ENCODE measurements at places on chromosomes 13 and 19.

- no peak for DNase-seq
These were observed 6.8 kb downstream of the TMED1 start for GRCh38 chr19:10828981-10829821.

DNA sequence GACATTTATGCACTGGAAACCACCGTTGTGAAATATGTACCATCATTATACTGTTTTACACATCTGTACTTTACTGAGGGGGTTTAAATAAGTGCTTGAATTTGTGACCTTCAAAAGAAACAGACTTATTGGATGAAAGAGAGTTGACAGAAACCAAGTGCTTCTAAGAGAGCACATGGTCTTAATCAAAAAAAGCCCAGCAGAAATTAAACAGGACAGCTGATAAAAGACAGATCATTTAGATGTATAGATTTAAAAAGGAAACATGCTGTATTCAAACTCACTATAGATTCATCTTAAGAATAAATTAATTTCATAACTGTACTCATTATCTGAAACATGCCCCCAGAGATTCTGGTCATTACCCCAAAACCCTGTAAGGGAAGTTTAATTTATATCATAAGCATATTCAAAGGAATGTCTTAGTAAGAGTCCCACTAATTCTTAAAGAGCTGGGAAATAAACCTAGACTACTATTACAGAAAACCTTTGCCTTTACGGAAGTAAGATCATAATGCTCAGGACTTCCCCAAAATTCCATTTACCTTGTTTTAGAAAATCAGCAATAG, 421.8 kb downstream of the DCT start:
- DNase-seq: no peak

GRCh38 chr13:45434556-45435371, 16.6 kb upstream of the SLC25A30 start:
- no peak for DNase-seq

- no peak for DNase-seq
These were observed 13.5 kb downstream of the BRSK1 start for GRCh38 chr19:55297267-55297666.

DNA sequence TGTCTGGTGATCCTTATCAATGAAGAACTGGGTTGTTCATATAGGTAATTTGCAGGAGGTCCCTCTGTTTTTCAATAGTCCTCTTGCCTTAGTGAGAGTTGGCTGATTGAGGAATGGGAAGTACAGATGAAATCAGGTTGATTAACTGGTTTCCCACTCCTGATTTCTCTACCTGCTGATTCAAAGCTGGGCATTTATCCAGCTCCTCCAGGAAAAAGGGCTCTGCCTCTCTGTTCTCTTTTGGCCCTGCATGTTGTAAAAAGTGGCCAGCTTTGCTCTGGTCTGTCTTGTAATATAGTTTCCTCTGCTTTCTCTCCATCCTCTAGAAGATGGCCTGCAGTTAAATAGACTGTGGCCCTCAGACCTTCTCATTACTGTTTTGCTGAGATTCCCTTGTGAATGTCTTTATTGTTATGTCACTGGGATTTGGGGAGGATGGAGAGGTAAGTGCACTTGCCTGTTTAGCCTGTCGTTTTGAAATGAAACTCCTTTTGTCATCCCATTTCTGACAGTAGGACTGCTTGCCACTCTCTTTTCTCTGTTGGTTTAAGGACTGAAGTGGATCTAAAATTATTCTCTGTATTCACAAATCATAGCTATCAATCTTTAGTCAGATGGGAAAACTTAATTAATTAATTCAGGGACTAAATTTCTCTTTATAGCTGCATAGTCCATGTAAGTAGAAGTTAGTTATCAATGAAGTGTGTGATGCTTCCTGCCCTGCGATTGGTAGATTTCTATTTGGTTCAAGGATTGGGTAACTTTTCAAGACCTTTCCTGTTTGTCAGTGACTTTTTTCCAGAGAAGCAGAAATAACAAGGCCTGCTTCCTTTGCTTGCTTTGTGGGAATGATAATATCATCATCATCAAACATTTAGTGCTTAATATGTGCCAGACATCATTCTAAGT, 28.5 kb downstream of the GARRE1 start:
- no peak for DNase-seq

GRCh38 chr13:66074018-66074615, 1156.0 kb downstream of the PCDH9 start:
- DNase-seq: no peak

- DNase-seq: no peak
These were observed 31.5 kb upstream of the PABPC3 start for GRCh38 chr13:25064396-25064795.

- no peak for DNase-seq
These were observed 99.0 kb downstream of the ZNF429 start for GRCh38 chr19:21604351-21604926.

DNA sequence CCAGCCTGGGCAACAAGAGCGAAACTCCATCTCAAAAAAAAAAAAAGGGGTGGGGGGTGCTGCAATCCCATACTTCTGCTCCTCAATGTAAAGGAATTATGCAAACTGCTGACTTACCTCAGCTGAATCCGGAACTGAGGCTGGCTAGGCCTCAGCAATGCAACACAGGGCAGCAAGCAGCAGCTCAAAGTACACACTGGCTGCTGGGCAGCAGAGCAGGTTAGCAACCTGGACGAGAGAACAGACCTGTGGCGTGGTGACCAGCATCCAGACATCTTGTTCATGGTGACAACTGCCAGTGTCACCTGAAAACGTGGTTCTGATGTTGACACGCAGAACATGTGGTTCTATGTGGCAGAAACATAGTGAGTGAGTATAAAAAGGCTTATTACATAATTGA, 28.1 kb downstream of the ZNF14 start:
- DNase-seq: no peak

DNA sequence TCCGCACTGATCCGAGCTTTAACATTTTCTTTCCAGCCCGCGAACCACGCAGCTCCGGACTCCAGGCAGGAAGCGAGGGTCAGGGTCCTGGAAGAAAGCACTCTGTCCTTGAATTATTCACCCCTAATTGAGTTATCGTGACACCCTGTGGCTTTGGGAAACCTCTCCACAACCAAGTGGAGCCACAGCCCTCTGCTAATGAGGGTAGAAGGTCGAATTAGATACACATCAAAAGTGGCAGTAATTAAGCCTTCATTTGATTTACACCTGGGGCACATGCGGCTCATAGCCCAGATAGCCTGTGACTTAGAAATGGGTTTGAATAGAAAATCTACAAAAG, 15.9 kb upstream of the RNF17 start:
- DNase-seq: no peak

- no peak for DNase-seq
These were observed 40.8 kb downstream of the CAPN12 start for GRCh38 chr19:38703509-38703908.

DNA sequence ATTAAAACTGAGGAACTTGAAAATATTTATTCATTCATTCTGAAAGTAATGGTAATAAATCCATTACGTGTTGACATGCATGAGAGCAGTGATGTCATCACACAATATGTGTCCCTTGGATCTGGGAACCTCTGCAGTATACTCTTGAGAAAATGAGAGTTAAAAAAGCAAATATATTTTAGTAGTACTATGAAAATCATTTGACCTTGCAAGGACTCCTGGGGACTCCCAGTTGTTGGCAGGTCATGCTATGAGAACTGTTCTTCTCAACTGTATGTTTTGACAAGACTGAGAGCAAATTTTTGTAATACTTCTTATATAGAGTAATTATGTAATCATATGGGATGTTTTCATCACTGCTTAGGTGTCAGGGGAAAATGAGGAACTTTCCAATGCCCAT, 249.4 kb downstream of the PCCA start:
- no peak for DNase-seq

DNA sequence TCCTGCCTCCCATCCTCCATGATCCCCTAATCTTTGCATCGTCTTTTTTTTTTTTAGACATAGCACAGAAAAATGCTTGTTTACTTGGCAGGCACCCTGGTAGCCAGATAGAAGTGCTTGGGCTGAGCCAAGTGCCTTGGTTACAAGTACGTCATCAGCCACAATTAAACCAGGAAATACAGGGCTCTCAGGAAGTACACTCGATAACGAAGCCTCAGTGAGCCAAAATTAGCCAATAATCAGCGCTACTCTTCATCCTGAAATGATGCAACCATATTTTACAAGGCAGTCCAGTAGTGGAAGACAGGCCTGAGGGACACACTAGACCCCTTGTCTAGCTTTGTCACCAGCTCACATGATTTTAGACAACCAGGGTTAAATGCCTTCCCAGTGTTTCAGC, 194.0 kb upstream of the NBEA start:
- DNase-seq: no peak

DNA sequence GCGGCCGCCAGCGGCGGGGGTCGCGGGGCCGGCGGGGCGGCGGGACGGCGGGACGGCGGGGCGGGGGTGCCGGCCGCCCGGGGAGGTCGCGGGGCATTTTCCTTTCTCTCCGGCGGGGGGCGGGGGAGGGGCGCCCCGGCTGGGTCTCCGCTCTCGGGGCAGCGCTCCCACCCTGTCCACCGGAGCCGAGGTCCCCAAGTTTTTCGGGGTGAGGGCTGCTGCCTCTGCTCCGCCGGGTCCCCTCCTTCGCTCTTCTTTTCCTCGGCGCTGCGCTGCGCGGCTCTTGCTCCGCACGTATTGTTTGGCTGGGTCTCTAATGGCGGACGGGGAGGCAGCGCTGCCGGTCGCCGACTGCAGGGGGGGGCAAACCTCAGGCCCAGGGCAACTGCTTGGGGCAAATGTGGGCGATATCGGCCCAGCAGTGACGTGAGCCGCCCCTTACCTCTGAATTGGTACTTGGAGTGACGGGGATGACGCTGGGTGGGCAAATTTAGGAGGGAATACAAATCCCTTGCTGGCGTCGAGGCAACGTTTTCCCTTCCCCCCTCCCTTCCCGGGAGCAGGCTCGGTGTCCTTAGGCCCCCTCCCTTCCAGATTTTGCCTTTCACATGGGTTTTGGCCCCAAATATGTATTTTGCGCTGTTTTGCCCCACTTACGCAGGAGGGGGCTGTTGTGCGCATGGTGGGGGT, 759 bp downstream of the ZMYM2 start:
- DNase-seq: peak; percentile 53

DNA sequence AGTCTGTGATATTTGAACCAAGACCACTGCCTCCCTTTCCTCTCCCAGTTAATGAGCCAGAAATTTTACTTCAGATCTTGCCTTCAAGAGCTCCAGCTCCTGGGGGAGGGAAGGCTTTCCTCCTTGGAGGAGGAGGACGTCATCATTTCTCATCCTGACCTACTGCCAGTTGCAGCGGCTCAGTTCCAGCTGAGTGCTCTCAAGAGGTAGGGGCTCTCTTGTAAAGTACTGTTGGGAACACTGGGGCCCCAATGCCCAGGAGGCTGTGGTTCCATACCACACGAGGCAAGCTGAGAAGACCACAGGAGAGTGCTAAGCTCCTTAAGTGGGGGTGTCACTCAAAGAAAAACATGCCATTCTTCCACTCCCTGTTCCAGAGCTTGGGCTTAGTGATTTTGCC, 36.2 kb downstream of the METTL21C start:
- no peak for DNase-seq

DNA sequence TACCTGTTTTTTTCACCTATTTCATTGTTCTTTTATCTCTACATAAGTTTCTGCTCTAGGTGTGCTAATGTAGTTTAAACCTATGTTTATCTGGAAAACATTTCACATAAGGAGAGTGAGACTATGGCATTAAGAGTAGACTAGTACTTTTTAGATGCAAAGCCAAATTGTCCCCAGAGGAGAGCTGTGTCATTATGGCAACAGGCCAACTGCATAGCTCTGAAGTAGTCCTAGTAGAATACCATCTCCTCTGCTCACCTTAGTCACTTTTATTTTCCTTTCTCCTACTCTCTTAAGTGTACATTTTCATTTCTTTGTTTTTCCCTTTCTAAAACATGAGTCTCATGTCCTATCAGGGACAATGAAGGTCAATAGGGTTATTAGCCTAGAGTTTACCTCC, 123.1 kb downstream of the ITGBL1 start:
- DNase-seq: no peak

DNA sequence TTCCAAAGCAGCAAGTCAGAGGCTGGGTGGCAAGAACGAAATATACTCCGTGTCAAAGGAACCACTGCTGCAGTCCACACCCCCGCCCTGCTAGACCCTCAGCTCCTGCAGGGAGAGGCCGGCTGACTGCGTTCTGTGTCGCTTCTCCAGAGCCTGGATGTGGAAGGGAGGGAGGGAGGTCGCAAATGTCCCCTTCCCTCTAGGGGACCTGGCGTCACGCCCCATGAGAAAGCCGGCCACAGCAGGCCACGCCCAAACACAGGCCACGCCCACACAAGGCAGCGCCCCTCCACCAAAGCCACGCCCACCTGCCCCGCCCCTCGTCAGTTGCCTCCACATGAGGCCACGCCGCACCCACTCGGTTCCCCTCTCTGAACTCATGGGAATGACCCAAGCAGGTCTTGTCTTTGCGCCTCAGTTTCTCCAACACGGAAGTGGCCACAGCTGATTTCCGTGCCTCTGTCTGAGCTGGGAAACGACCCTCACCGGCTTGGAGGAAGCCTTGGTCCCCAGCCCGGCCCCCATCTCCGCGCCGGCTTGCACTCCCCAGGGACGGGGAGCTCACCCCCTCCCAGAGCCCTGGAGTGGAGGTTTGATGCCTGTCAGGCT, 38.4 kb upstream of the TCF3 start:
- no peak for DNase-seq

GRCh38 chr13:21053231-21053630, 8.2 kb downstream of the LATS2 start:
- no peak for DNase-seq

GRCh38 chr19:52191951-52192350, 2.1 kb downstream of the PPP2R1A start:
- no peak for DNase-seq

- DNase-seq: no peak
These were observed 30.9 kb downstream of the RASA3 start for GRCh38 chr13:114101358-114102130.

- DNase-seq: no peak
These were observed 1081.9 kb downstream of the SLITRK1 start for GRCh38 chr13:82800391-82800790.

- no peak for DNase-seq
These were observed 1.1 kb downstream of the MPV17L2 start for GRCh38 chr19:18194181-18194530.

GRCh38 chr13:103168901-103169508, 102.8 kb upstream of the SLC10A2 start:
- no peak for DNase-seq

- DNase-seq: no peak
These were observed 692 bp downstream of the RGS9BP start for GRCh38 chr19:32676186-32676894.

- no peak for DNase-seq
These were observed 6.0 kb downstream of the DBP start for GRCh38 chr19:48631225-48631624.

GRCh38 chr13:44822291-44822690, 167.0 kb downstream of the NUFIP1 start:
- DNase-seq: no peak

DNA sequence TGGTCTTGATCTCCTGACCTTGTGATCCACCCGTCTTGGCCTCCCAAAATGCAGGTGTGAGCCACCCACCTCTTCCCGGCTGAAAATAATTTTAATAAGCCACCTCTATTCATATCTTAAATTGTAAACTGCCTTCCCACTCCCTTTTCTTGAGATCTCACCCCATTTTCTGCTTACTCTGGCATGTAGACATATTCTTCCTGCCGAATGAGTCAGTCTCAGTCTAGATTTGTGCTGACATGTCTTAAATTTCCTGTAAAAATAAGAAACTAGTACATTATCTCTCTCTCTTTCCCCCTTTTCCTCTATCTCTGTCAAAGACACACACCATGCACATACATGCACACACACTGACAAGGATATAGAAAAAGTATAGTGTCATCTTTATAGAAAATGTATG, 60.9 kb downstream of the THSD1 start:
- no peak for DNase-seq

All from posterior cingulate gyrus (tissue), 11 donors.